SW 1271 (cell line): ENCODE measurements at places on chromosomes 2 and 18.

DNA sequence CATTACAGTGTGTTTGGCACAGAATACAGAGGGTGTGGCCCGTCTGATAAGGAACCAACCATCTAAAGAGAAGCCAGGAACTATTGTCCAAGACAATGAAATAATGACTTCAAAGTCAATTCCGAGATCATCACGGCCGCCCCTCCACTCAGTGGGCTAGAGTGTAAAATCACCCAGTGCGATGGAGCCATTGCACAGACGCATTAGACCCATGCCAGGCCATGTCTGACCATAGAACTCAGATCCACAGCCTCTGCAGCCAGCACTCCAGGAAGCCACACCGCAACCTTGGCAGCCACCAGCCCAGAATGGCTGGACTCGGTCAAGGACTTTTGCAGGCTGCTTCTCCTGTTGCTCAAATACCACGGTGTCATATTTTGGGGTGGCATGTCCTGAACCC is 835.7 kb downstream of the DCDC2C start:
- no peak for DNase-seq

DNA sequence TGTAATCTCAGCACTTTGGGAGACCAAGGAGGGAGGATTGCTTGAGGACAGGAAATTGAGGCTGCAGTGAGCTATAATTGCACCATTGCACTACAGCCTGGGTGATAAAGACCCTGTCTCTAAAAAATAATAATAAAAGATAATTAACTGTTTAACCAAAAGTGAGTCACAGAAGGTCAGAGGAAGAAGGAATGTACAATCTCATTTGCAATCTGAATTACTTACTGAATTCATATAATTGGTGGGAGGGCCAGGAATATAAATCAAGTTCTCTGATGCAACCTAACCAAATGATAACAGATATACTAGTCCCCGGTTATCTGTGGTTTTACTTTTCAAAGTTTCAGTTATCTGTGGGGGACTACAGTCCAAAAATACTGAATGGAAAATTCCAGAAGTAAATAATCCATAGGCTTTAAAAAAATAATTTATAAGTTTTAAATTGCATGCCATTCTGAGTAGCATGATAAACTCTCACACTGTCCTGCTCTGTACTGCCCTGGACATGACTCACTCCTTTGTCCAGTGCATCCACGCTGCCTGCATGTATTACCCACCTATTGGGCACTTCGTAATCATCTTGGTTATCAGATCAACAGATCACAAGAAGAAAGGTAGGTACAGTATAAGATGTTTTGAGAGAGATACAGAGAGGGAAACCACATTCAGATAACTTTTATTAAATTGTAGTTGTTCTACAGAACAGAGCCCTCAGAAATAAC is 12.8 kb upstream of the MATN3 start:
- no peak for DNase-seq

DNA sequence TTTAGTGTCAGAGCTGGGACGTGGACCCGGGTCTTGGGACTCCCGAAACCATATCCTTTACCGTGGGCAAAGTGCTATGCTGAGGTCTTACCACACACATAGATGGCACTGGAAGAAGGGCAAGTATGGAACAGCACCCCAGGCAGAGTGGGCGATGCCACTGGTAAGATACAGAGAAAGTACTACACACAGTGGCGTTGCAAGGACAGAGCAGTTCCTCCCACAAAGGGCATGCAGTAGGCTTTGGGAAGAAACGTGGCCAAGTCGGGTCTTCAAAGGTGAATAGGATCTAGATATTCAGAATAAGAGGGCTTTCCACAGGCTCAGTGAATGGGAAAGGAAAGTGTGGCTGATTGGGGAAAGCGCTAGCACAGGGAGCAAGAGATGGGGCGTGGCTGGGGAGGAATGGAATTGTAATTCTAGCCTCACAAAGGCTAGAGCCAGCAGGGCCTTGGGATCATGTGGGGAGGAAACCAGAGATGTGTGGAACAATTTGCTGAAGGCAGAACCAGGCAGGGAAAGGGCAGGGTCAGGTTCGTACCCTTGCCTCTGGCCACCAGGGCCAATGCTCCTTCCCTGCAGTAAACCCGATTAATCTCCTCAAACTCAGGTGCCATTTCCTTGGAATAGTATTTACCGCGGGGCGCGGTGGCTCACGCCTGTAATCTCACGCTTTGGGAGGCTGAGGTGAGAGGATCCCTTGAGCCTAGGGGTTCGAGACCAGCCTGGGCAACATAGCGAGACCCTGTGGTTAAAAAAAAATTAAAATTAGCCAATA is 36.0 kb downstream of the PCBP1 start:
- DNase-seq: no peak

DNA sequence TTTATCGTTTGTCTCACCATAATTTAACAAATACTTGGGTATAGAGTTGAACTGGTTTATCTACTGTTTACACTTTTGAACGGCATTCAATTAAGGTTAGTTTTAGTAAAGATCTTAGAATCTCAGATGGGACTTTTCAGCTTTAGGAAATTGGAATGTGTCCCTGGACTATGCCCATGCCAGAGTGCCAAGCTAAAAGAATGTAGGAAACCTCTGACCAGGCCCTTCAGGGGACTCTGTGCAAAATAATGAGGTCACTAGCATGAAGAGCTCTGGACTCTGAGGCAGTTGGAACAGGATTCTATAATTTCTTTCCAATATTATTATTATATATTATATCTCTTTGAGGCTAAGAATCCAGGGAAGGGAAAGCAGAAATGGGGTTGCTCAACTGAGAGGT is 13.5 kb downstream of the DIS3L2 start:
- DNase-seq: no peak
